ENCODE measurements at places on chromosomes 16 and 17.
A peak's percentile ranks its signal among the peaks of the same experiment; 100 is the strongest.

GRCh38 chr17:59180626-59181025, 25.1 kb downstream of the PRR11 start:
- no peak for DNase-seq

DNA sequence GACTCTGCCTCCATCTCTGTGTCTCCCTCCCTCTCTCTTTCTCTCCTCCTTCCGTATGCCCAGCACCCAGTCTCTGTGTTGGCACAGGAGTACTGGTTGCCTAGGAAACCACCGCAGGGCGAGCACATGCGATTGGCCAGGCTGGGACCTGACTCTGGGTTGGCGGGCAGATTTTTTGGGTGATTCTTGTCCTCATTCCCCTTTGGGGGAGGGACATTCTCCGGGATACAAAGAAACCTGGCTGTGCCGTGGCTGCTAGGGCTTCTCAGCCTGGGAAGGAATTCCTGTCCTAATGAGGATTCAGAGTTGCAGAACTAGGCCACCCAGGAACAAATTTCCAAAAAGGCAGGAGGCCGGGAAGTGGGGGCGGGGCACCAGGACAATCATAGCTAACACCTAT, 168.9 kb downstream of the SHISA9 start:
- DNase-seq: no peak

DNA sequence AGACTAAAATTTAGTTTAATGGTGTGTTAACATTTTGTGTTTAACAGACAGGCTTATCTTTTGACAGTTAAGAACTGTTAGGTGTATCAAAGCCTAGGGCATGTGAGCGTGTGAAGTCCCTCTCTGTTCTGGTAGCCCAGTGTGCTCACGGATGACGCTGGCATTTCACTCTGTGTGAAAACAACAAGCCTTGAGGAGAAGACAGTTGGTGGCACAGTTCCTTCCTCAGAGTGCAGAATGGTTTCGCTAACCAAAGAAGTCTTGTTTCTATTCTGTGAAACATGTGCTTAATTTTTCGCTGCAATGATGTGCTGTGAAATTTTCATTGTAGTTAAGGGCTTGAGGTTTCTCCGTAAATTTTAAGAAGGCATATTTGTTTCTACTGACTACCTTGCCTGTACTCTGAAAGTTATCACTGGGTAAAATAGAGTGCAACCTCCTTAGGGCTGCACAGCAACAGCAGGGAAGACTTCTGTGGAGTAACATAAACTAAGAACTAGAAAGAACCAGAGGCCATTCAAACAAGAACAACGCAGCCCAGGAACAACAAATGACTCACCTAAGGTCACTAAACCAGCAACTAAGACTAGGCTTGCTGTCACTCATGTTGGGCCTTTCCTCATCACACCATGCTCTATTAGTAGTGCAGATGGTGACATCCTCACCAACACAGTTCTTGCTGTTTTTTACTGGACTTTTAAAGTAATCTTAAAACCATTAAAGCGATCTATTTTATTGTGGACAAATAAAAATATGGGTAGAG, 33.4 kb downstream of the BRD7 start:
- no peak for DNase-seq

- DNase-seq: no peak
Observed at GRCh38 chr17:52148969-52149351, 9.6 kb downstream of the CA10 start.

DNA sequence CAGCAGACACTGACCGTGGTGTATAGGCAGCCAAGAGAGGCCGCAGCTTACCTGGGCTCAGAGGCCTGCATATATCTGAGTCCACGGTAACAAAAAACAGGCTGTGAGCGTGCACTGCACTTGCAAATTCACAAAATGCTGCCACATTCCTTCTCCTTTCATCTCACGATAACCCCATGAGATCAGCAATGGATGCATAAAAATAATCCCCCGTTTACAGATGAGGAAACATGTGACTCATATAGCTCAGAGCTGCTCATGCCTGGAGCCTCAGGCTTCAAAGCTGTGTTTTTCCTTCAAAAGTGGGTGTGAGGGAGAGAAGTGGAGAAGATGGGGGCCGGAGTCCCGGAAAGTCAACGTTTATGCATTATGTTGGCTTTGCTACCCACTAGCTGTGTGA, 118.3 kb upstream of the FOXF1 start:
- DNase-seq: no peak

GRCh38 chr17:36947922-36948716, 635 bp upstream of the AATF start:
- no peak for DNase-seq

GRCh38 chr17:13293421-13293820, 275.6 kb upstream of the ELAC2 start:
- DNase-seq: no peak

GRCh38 chr16:88570691-88571092, 489 bp downstream of the ZC3H18 start:
- DNase-seq: no peak

GRCh38 chr17:63423251-63423950, 22.7 kb downstream of the CYB561 start:
- DNase-seq: no peak

- DNase-seq: peak; percentile 78
Observed at GRCh38 chr16:4315186-4316107, at the start of gene GLIS2. TSS of gene GLIS2 (plus strand) at chr16:4316067. CDS start at chr16:4332281, 16,214 bp downstream.

GRCh38 chr17:64767269-64767997, 105.3 kb upstream of the SMURF2 start:
- DNase-seq: no peak

GRCh38 chr16:80511824-80512592, 28.8 kb upstream of the DYNLRB2 start:
- no peak for DNase-seq

DNA sequence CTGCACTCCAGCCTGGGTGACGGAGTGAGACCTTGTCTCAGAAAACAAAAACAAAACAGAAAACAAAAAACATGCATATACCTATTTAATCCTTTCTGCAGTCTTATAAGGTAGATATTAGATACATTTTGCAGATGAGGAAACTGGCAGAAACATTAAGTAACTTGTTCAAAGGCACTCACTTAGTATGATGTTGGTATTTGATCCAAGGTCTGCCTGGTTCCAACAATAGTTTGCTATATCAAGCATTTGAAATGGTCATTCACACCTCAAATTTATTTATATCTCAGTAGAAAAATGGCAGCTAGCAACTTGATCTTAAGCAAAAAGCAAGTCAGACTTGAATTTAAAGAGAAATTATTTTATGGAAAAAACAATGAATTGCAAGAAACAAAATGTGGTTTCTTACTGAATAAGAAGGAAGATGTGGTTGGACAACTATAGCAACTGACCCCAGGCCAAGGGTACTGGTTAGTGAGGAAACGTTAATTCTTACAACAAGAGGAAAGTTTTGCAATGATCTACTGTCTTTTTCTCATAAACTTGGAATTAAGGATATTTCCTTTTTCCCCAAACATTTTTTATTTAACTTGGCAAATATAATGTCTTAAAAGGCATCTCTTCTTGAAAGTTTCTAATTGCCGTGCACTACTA, 19.7 kb downstream of the DHRS7B start:
- no peak for DNase-seq

- DNase-seq: no peak
Observed at GRCh38 chr17:8935191-8935590, 30.3 kb downstream of the PIK3R5 start.

DNA sequence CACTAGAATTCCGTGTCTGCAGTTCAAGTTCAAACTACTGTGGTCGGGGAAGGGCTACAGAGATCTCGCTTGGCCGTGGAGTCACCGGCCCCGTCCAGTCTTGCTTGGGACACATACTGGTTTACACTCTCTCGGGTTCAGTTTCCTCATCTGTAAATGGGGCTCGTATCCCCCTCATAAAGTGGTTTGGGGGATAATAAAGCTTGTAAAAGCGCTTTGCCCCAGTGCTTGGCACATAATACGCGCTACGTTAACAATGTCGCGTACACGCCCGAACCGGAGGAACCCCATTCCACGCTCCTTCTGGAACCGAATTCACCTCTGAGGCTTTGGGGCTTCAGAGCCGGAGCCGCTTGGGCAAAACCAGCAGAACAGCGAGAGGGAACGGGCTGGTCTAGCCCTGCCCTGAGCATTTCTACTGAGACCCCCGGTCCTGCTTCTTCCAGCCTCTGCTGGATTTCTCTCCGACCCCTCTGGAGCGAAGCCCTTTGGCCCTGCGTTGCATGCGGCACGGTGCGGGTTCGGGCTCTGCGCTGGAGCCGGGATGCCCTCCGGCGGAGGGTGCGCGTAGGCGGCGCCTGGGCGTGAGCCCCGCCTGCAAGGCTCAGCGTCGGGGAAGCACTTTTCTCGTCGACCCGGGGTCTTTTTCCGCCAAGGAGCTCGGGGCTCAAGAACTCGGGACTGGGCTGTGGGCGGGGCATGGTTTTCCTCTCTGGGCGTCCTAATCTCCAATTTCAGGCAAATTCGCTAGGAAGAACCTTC, 26.1 kb upstream of the HOXB13 start:
- DNase-seq: no peak

DNA sequence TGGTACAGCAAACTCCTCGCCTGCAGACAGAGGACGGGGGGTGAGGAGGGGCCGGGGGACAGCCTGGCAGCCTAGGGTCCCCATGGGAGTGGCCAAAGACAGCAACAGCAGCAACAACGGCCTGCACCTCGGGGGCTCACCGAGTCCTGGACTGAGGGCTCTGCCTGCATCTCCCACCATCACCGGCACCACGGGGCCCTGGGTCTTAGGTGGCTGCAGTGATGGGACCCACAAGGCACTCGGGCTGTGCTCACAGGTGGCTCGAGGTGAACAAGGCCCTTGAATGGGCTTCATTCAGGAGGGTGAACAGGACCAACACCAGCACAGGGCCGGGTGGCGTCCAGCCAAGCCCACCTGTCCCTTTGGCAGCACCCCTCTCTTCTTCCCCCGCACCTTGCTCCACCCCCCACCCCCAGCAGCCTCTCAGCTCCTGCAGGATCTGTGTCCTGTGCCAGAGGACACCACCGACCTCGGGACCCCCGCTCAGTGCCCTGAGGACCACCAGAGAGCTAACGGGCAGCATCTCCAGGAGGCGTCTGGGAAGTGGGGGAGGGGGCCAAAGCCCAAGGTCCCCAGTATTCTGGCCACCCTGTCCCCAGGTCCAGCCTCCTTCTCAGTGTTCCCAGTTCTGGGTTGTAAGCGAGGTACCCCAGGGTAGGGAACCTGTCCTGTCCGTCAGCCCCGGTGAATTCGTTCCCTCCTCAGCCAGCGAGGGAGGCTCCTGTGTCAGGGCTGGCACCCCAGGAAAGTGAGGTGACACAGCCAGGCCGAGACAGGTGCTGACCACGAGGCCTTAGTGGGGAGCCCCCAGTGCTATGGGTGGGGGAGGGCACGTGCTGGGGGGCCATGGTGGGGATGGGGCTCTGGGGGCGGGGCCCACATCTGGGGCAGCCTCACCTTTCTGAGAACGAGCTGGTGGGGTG, 94.3 kb downstream of the TBC1D16 start:
- no peak for DNase-seq

GRCh38 chr16:15880434-15881308, 7.7 kb downstream of the CEP20 start:
- no peak for DNase-seq
